ENCODE measurements at places on chromosomes 7 and 10.

DNA sequence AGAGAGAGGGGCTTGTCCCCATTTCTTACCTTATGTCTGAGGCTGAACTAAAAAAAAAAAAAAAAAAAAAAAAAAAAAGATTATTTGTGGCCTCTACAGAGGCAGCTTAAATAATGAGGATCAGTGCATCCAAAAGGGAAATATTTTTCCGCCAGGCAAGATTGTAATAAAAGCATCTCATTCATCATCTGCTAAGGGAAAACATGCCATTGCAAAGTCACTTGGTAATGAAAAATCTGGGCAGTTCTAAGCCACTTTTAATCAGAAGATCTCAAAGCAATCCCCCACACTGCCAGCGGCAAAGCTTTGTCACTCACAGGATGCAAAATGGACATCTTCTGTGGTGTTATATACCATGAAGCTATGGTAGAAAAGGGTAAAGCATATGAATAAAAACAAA is 3.8 kb downstream of the FAM107B start:
- DNase-seq, result no peak

DNA sequence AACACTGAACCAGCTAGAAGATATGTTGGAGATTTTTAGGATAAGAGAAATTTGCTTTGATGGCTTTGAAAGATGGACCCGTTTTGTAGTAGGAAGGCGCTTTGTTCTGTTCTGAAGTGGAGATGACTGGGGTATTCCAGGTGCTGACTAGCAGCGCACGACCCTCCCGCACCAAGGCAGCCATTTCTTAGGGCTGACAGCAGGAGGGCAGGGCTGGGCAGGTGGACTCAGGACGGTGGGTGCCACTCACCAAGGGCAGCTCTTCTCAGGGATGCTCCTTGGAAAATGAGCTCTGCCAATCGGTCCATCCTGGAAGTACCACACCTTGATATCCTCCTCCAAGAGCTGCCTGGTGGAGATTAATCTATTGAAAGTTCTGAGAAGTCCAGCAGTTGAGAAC is 463.6 kb upstream of the FOXK1 start:
- DNase-seq, result no peak

GRCh38 chr10:103931603-103932002 is 13.6 kb upstream of the STN1 start:
- DNase-seq, result no peak

DNA sequence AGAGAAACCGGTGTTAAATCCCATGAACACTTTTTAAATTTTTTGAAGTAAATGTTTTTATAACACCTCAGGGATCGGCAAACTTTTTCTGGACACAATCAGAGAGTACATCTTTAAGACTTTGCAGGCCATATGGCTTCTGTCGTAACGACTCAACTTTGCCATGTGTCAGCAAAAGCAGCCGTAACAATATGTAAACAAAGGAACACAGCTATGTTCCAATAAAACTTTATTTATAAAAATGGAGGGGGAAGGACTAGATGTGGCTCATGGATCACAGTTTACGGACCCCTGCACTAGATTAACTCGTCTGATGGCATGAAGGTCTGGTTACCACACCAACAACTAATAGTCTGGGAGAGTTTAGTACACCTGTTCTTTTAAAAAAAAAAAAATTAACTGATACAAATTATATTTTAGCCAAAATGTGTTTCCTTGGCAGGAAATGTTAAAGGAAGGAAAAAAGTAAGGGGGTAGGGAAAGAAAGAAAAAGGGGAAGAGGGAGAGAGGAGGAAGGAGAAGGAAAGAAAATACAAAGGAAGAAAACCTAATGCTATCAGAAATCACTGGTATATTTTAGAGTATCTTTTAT is 50.2 kb downstream of the ABI1 start:
- DNase-seq, result no peak

DNA sequence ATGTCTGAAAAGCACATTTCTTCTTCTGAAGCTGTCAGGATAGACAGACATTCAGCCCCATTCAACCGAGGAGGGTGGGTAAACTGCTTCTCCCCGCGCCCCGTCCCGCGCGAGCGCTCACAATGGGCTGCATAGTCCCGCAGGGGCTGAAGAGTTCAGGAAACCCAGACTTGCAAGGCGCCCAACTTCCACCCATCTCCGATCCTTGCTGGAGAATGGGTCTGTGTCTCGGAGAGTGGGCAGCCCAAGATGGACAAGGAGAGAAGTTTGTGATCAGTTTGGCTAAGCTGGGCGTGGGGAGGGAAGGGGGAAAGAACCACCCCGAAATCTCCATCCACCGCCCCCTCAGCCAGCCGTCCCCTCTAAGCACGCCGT is 686 bp downstream of the AASS start:
- peak; percentile 12 for DNase-seq

DNA sequence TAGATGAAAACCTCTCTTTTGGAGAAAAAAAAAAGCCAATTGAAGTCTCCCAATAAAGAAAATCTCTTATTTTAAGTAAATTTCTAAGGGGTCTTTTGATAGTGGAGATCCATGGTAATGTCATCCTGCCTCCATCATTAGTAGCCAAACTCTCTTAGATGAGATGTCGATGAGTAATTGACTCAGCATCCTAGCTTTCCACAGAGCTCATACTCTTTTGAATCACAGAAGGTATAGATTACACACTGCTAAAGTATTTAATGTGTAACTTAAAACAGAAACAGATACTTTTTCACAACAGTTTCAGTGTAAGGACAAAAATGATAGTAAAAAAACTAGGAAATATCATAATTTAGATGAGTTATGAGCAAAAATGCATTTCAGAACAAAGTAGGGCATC is 19.4 kb downstream of the MAGI2 start:
- no peak for DNase-seq

DNA sequence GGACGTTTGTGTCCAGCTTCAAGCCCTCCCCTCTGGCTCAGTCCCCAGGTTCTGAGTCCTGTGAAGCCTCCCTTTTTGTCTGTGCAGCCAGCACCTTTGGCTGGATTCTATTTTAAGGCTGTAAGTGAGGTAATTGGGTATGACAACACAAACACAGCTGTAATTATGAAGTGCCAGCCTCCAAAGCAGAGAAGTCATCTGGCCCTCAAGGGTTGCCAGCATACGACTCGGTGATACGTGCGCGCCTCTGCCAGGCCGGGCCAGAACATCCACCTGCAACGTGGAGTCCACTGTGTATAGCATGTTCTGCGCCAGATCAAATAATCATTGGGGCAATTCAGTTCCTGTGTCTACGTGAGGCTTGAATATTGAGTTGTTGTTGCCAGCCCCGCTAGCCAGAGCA is 6.7 kb upstream of the FAM180A start:
- no peak for DNase-seq

DNA sequence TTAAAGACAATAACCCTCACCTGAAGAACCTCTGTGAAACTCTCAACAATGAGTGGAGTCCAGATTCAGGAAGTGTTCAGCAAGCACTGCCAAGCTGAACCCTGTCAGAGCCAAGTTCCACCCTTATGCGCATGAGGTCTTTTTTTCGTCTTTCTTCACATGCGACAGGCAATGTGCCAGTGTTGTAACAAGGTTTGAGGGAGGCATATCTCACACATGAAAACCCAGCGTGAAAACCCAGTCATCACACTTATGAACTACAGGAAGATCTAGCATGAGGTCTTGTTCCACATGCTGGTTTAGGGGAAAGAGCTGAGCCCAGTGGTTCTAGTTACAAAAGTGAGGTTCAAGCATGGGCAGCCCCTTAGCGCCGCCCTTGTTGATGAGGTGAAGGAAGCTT is 49.7 kb downstream of the RABGEF1 start:
- DNase-seq, result no peak

GRCh38 chr10:71974489-71975021 is 10.4 kb downstream of the CHST3 start:
- no peak for DNase-seq

DNA sequence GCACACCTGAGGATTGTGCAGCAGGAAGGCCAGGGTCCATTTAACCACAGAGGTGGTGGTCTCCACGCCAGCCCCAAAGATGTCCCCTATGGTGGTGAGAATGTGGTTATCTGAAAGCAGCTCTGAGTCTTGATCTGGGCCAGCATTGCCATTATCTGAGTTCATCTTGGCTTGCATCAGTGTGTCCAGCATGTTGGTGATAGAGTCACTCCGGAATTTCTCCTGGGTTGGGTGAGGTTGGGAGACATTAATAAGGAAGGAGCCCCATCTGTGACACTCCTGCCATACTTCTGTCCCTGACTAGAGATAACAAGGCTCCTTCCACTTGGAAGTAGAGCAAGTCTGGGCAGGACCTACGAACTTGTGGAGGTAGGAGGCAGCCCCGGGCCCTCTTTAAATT is 4.2 kb downstream of the CYP17A1 start:
- DNase-seq, result no peak

DNA sequence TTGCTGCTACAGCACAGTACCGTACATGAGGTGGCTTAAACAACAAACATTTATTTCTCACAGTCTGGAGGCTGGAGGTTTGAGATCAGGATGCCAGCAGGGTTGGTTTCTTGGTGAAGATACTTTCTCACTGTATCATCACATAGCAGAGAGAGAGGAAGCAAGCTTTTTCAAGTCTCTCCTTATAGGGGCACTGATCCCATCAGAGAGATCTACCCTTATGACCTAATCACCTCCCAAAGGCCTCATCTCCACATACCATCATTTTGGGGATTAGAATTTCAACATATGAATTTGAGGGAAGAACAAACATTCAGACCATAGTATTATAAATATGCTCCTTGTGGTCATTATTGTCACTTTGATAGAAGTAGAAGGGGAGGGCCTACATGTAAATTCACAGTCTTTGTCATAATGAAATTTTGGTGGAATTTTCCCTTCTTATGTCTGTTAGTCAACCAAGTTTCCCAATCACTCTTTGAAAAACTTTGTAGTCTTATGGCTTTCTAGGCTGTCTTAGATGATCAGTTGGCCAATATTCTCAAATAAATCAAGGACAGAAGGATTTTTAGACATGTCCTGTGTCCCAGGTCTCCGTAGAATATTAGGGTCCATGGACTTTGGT is 606.2 kb downstream of the LRMDA start:
- no peak for DNase-seq

- DNase-seq, result no peak
Measured at GRCh38 chr10:91238191-91238590, 17.7 kb downstream of the PCGF5 start.

GRCh38 chr10:125121003-125121402 is 39.4 kb downstream of the CTBP2 start:
- DNase-seq, result no peak

DNA sequence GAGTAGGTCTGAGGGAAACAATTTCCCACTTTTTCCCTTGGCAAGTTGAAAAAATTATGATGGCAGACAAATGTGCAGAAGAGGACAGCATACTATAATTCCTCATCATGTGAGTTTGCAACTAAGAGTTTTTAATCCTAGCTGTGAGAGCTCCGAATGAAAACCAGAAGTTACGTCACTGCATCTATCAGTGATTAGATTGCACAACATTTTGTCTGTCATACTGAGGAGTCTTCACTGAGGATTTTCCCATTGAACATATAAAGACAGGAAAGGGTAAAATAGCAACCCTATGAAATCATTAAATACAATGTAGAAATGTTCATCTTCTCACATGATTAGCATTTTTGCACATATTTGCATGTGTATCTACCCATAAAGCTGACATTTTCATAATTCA is 45.8 kb downstream of the ZNF736 start:
- DNase-seq, result no peak

GRCh38 chr10:48377751-48378530 is 71.5 kb downstream of the MAPK8 start:
- no peak for DNase-seq

DNA sequence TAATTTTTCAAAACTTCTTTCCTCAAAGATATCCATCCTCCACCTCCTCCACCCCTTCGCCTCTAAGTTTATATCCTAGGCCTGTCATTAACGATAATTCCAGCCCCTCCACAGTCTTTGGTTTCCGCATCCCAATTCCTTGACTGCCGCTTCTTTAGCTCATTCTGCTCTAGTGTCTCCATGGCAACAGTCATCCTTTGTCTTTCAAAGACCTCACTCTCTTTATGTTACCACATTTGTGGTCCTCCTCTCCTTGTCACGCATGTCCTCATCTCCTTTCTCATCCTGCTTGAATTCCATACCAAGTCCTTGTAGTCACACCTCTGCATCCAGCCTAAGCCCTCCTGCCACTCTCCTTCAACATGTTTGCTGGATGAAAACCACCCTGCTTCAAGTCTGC is 511.2 kb upstream of the KLF6 start:
- no peak for DNase-seq

GRCh38 chr7:149853157-149853556 is 15.0 kb downstream of the ZNF862 start:
- DNase-seq, result no peak

- DNase-seq, result no peak
Measured at GRCh38 chr10:79166312-79166721, 97.6 kb downstream of the ZMIZ1 start.

GRCh38 chr10:43926875-43927406 is 278.3 kb upstream of the ZNF32 start:
- DNase-seq, result no peak

DNA sequence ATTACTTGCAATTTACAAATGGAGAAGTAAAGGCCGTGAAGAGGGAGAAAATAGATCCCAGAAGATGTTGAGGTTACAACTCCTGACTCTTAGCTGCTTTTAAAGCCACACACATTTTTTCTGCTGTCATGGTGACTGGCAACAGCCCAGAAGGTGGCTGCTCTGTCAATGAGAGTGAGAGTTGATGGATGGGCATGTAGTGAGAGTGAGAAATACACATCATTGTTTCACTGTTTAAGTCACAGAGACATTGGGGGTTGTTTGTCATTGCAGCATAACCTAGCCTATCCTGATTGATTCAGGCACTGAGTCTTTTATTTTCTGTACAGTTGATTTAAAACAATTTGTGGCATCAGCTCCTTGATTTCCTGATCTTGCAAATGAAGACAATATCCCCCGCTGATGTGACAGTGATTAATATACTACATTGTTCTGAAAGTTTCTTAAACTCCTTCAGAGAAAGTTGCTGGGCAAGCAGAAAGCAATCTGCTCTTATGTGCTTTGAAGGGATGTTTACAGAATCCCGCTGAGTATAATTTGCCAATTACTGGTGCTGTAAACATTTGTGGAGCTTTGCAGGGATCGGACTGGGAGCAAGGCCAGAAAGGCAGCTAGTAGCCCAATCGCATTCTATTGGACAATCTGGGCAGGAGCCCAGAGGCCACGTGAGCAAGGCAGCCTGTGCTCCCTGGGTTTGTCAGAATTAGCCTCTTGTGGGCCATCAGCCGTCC is 229.6 kb downstream of the PRPF18 start:
- DNase-seq, result no peak

- DNase-seq, result no peak
Measured at GRCh38 chr7:50739744-50740435, 42.8 kb downstream of the GRB10 start.

DNA sequence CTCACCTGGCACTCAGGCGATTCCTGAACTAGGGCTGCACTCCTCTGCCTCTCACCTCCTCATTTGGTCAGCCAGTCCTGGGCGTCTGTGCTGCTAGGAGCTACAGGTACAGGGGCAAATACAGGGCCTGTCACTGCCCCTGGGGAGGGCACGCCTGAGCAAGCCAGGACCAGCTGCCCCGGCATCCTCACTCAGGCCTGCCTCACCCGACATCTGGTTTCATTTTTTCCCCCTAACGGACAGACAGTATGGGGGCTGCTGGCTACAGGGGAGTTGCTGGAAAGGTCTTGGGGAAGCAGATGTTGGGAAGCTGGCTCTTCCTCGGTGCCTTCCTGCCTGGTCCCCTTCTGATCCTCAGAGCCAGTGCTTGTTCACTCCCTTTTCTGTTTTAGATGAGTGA is 77.3 kb upstream of the PPIF start:
- peak; percentile 45 for DNase-seq

GRCh38 chr7:142795339-142795863 is 24.6 kb downstream of the PRSS2 start:
- DNase-seq, result no peak

GRCh38 chr10:47331954-47332353 is 9.7 kb downstream of the GDF2 start:
- no peak for DNase-seq

Measured in SK-N-DZ (cell line).